ENCODE measurements at places on chromosomes 5 and 9. TPM values are rescaled to one million over a fixed set of nuclear protein-coding genes. Genes with fewer than 3 reads are reported as not detected.

The CDC25C gene
- 0.26 TPM for total RNA-seq

The GPR150 gene
- 0.32 TPM for total RNA-seq

The FOXI1 gene
- not detected for total RNA-seq

The LPAR1 gene
- 450 TPM for total RNA-seq

The SAXO1 gene
- total RNA-seq = 0.09 TPM

The LYRM7 gene
- total RNA-seq = 6.9 TPM

The ATP10B gene
- not detected for total RNA-seq

The SPATA31A3 gene
- total RNA-seq = not detected

The MZB1 gene
- total RNA-seq = not detected

The FABP6 gene
- not detected for total RNA-seq

The FANCC gene
- total RNA-seq = 3.9 TPM

The ARHGEF37 gene
- 1.8 TPM for total RNA-seq

The NRG2 gene
- 0.32 TPM for total RNA-seq

The IFNA13 gene
- total RNA-seq = not detected

The MYOZ3 gene
- 0.47 TPM for total RNA-seq

The PNPLA7 gene
- total RNA-seq = 1.8 TPM

The DMGDH gene
- 5.1 TPM for total RNA-seq

The N4BP3 gene
- 1.8 TPM for total RNA-seq

The IFNA21 gene
- total RNA-seq = not detected

The RNF183 gene
- total RNA-seq = not detected

The SLC23A1 gene
- total RNA-seq = not detected

The OR1Q1 gene
- total RNA-seq = not detected

The BARX1 gene
- total RNA-seq = not detected

The PCA3 gene
- 0.26 TPM for total RNA-seq

The LHX3 gene
- not detected for total RNA-seq

The PRUNE2 gene
- total RNA-seq = 11.3 TPM

The PPP3R2 gene
- total RNA-seq = 0.09 TPM

The SNX18 gene
- 87.3 TPM for total RNA-seq

The IFNA5 gene
- 0.16 TPM for total RNA-seq

The SLC6A18 gene
- not detected for total RNA-seq

The PCBD2 gene
- total RNA-seq = 3.2 TPM

The PDCD1LG2 gene
- 1.9 TPM for total RNA-seq

The PLPPR1 gene
- total RNA-seq = not detected

The CMYA5 gene
- total RNA-seq = 5.9 TPM

The PDLIM4 gene
- 49.3 TPM for total RNA-seq

The BSPRY gene
- total RNA-seq = not detected
